ENCODE measurements at places on chromosomes 6 and 20.

DNA sequence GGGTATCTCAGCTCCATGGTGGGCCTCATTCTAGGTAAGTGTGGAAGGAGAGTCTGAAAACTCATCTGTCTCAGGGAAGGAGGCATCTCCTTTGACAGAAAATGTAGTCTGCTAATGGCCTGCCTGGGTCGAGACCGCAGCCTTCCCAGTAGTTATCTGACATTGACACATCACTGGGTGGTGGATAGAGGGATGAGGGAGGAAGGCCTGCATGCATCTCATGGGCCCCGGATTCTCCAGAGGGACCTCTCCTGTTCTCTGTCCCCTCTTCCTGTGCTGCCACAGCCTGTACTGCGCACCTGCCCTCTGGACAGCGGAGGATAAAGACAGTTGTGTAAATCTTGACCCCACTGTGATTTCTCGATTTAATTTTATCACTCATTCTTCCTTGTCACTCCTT, 4.7 kb downstream of the PCMTD2 start:
- DNase-seq, result no peak

- no peak for DNase-seq
These were observed 98.4 kb downstream of the PERP start for GRCh38 chr6:138008791-138009190.

GRCh38 chr6:75299801-75300530, 15.4 kb upstream of the TMEM30A start:
- DNase-seq, result no peak

DNA sequence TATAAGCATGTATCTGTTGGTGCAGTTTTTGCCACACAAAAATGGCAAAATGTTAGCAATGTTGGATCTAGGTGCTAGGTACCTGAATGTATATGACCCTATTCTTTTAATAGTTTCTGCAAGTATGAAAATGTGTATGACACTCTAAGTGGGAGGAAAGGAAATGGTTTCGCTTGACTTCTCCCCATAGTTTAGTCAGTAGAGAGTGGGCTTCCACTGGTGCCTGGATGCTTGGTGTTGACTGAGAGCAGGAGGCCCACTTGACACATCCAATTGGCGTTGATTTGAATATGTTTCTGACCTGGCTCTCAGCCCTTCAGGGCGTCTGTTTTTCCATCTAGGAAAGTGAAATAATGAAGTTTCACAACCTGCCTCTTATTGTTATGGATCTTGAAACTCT, 41.8 kb upstream of the GABRR1 start:
- no peak for DNase-seq

DNA sequence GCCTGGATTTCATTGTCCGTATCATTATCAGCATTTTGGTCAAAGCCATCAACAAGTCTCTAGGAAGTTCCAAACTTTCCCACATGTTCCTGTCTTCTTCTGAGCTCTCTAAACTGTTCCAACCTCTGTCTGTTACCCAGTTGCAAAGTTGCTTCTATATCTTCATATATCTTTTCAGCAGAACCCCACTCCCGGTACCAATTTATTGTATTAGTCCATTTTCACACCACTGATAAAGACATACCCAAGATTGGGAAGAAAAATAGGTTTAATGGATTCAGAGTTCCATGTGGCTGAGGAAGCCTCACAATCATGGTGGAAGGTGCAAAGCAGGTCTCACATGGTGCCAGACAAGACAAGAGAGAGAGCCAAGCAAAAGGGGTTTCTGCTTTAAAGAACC, 293.2 kb downstream of the EPM2A start:
- no peak for DNase-seq

GRCh38 chr6:119395192-119395591, 45.6 kb upstream of the MAN1A1 start:
- no peak for DNase-seq

DNA sequence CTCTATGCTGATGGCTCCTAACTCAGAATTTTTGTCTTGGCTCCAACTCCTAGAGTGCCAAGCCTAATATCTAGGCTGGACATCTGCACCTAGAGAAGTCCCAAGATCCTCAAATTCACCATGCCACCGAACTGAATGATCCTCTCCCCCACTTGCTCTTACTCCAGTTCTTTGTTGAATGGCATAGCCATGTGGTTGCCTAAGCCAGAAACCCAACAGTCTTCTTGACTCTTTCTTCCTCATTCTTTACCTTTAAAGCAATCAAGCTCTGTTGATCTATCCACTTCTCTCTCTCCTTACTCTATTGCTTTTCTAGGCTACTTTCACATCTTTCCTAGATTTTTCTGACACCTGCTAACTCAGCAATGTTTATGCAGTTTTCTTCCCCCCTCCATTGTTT, 126.5 kb upstream of the FOXO3 start:
- DNase-seq, result no peak

GRCh38 chr6:36691612-36692011, 6.0 kb upstream of the RAB44 start:
- no peak for DNase-seq

GRCh38 chr6:163001330-163001729, 273.6 kb downstream of the PACRG start:
- no peak for DNase-seq

GRCh38 chr6:38154731-38155130, 335.2 kb downstream of the ZFAND3 start:
- DNase-seq, result no peak

- DNase-seq, result no peak
These were observed 16.5 kb upstream of the AAR2 start for GRCh38 chr20:36219671-36220220.

DNA sequence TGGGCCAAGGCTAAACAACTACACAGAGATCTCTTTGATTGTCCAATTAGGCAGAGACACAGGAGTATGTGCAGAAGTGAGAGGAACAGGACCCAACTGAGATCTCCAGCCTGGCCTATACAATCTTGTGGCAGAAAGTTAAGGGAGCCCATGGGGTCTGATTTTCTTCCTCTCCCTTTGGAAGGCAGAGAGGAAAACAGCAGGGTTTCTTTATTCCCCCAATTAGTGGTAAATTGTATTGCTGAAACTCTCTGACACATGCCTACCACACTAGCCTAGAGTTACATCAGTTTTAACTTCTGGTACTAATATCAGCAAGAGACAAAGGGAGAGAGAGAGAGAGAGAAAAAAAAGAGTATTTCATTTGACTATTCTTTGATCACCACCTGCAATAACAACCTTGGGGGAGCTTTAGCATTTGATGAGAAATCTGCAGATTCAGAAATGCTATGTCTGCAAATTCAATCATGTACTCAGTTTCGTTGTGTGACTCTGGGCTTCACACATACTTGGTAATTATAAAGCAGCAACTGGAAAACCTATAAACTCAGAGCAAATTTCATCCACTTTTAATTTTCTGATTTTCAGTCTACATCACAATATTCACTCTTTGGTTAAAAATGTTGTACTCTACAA, 260.3 kb upstream of the SPTLC3 start:
- no peak for DNase-seq

DNA sequence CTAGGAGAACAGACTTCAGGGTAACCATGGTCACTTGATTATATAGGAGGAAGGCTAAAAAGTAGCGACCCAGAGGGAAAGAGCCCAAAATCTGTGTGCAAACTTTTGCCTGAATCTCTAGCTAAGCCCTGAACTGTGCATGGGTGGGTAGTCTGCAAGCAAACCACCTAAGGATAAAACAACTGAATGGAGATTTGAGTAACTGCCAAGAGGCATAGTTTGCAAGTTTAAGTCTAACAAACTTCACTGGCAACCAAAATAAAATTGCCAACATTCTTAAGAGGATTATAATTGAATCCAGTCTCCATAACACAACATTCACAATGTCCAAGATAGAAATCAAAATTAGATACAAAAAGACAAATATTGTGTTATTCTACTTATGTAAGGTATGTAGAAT, 192.0 kb upstream of the PLN start:
- no peak for DNase-seq

- DNase-seq, result no peak
These were observed 621.2 kb upstream of the EYS start for GRCh38 chr6:66328200-66328599.

DNA sequence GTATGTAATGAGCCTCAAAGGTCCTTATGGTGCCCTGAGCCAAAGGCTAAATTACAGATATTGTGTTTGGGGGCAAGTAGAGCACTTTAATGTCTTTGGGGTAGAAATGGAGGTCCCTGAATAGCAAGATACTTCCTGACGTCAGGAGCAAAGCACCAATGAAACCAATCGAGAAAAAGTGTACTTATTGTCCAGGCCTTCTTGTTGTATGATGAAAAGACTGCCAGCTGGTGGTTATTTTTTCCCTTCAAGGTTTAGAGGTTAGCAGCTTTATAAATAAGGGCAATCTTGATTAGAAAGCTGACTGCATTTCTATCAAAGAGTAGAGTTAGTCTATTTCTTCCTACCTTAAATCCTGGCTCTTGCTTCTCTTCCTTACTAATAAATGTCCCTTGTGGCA, 76.1 kb upstream of the HSF2 start:
- no peak for DNase-seq

GRCh38 chr6:35092362-35093117, 48.6 kb downstream of the TCP11 start:
- no peak for DNase-seq

- DNase-seq, result no peak
These were observed 118.8 kb downstream of the RALGAPA2 start for GRCh38 chr20:20593447-20594170.

DNA sequence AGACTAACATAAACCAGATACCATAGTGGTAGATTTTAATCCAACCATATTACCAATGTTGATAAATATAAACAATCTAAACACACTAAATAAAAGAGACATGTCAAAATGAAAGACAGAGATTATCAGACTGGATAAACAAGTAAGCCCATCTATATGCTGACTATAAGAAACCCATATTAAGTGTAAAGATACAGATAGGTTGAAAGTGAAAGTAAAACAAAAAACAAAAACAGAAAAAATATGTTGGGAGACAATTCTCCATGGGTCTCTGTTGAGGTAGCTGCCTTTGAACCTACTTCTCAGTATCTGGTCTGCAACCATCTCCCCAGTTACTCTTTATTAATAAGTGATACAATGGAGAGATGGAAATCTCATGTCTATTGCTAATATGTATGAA, 21.2 kb downstream of the REV3L start:
- DNase-seq, result no peak

GRCh38 chr6:47084610-47085009, 42.5 kb upstream of the ADGRF1 start:
- no peak for DNase-seq

DNA sequence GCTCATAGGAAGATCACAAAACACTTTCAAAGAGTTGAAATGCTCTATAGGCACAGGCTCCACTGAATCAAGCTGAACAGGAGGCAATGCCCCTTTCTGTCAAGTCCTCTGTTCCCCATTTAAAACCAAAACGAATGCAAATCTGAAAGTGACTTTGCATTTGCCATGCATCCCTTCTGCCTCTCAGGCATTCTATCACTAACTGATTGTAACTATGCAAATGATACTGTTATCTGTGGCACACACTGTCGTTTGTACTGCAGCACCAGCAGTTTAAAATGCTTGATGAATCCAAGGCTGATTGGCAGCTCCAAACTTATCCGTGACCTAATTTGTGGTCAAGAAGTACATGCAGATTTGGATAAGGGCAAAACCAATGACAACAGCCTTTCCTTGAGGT, 1067.5 kb upstream of the MAP3K7 start:
- DNase-seq, result no peak

GRCh38 chr20:41047975-41048305, 19.3 kb downstream of the TOP1 start:
- no peak for DNase-seq

- no peak for DNase-seq
These were observed 4.0 kb downstream of the ZBTB24 start for GRCh38 chr6:109478841-109479624.

DNA sequence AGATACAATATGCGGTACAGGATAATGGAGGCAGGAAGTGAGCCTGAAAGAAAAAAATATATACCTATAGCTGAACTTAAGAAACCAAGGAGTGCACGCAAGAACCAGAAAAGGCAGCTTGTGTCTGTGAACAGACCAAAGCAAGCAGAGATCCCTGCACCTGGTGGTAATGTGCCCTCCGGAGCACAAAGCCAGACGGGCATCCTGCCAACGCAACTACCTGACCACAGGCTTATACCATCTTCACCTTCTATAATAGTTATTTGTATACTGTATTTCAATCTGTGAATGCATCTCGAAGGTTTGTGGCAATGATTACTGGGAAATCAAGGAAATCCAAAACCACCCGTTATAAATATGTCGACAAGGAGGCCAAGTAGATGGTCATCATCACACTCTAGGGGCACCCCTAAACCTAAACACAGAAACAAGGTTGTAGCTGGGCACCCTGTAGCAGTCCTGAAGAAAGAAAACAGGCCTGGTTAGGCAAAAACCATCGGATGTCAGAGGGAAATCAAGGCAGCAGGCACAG, 801 bp downstream of the FBXL4 start:
- DNase-seq, result peak; percentile 66

GRCh38 chr6:131954059-131954774, 3.0 kb upstream of the CCN2 start:
- DNase-seq, result no peak

- no peak for DNase-seq
These were observed 19.6 kb downstream of the ANGPT4 start for GRCh38 chr20:896501-897025.

DNA sequence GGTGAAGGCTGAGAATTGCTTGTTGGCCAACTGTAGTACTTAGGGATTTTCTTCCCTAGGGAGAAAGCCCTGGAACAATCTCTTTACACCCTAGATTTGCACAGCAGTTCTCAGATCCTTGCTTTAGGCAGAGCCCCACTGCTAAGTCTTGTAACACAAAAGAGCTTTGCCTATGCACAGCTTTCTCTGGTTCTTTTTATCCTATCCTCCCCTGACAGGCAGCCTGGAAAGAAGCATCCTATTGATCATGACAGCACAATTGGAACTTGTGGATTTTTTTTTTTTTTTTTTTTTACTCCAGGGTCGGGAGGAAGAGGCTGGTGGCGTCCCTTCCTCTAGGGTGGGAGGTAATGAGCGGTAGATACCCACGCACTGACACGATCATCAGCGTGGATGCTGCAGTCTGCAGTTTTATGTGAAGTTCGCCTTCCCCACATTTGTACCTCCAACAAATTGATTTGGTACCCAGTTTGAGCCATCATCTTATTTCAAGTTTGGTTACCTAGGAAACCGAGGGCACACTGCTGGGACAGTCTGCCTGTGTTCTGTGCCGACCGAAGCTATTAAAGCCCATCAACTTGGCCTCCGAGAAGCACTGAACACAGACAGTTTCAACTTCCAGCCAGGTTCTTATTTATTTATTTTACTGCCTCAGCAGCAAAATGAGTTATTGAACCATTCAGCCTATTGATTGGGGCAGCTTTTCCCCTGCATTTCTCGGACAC, 110.1 kb downstream of the NRN1 start:
- DNase-seq, result no peak

DNA sequence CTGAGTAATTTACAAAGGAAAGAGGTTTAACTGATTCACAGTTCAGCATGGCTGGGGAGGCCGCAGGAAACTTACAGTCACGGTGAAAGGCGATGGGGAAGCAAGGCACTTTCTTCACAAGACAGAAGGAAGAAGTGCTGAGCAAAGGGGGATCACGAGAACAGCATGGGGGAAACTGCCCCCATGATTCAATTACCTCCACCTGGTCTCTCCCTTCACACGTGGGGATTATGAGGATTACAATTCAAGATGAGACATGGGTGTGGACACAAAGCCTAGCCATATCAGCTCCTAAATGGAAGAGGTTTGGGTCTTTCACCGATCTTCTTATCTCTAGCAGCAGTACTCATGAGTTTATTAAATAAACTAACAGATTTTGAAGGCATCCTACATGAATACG, 152.9 kb upstream of the RUNX2 start:
- no peak for DNase-seq
